Activated CD8-positive, alpha-beta memory T cell treated with anti-CD3 and anti-CD28 coated beads, Interleukin-2, amount 10 ng/mL, durations not matched to agents 7 days and 5 days (primary cell): ENCODE measurements at places on chromosomes 3 and 15. TPM values are rescaled to one million over a fixed set of nuclear protein-coding genes. Genes with fewer than 3 reads are reported as not detected.

Gene UROC1
- total RNA-seq, result not detected

- no peak overlapping the region for H3K27ac ChIP-seq
- no peak overlapping the region for H3K4me3 ChIP-seq
- H3K4me1 ChIP-seq, result peaks cover 7% of the 10 kb centered on the region
- peaks cover 11% of the 10 kb centered on the region for H3K27me3 ChIP-seq
Observed at GRCh38 chr3:190696777-190697501, 165.6 kb downstream of the GMNC start.

- H3K27me3 ChIP-seq, result no peaks in the 10 kb centered on the region
- peaks cover 16% of the 10 kb centered on the region for H3K4me1 ChIP-seq
- peaks cover 4% of the 10 kb centered on the region for H3K36me3 ChIP-seq
Observed at GRCh38 chr3:100001526-100002270, 112.6 kb downstream of the FILIP1L start.

- H3K4me1 ChIP-seq, result peaks cover 84% of the 10 kb centered on the region
- DNase-seq, result no peak
- H3K4me3 ChIP-seq, result peak overlapping the region; percentile 51
- H3K27me3 ChIP-seq, result no peaks in the 10 kb centered on the region
- H3K36me3 ChIP-seq, result peaks cover 27% of the 10 kb centered on the region
Observed at GRCh38 chr15:101189409-101190091, 62.3 kb downstream of the CHSY1 start.

DNA sequence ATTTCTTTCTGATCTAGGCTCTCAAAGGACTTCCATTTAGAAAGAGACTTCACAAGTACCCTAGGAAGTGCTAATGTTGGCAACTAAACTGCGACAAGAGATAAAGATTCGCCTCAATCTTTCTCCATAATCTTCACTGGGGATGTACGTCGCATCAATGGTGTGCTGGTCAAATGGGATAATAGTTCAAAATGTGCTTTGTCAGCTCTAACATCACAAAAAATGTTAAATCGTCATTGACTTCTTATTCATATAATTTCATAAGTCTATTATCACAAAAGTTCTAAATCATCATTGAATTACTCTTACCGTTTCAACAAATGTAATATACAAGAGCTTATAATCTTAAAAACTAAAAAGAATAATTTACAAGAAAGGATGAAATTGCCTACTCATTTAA lies 727.7 kb downstream of the ROBO1 start:
- H3K4me3 ChIP-seq, result no peak overlapping the region
- no peaks in the 10 kb centered on the region for H3K4me1 ChIP-seq
- no peak for DNase-seq
- no peaks in the 10 kb centered on the region for H3K27me3 ChIP-seq

- H3K27me3 ChIP-seq, result no peaks in the 10 kb centered on the region
- no peaks in the 10 kb centered on the region for H3K36me3 ChIP-seq
- no peak overlapping the region for H3K27ac ChIP-seq
- peak; percentile 18 for DNase-seq
Observed at GRCh38 chr3:128278130-128278529, 124.8 kb downstream of the EEFSEC start.

Gene FOXB1
- total RNA-seq, result 1.2 TPM

Gene TP63
- 0.58 TPM for total RNA-seq

- H3K4me3 ChIP-seq, result no peak overlapping the region
- no peak overlapping the region for H3K27ac ChIP-seq
- DNase-seq, result no peak
- peaks cover 2% of the 10 kb centered on the region for H3K4me1 ChIP-seq
Observed at GRCh38 chr15:48596841-48597240, 48.7 kb downstream of the FBN1 start.

GRCh38 chr3:195096484-195097330 lies 174.3 kb downstream of the XXYLT1 start:
- peaks cover 11% of the 10 kb centered on the region for H3K4me1 ChIP-seq
- H3K27me3 ChIP-seq, result no peaks in the 10 kb centered on the region
- no peak overlapping the region for H3K4me3 ChIP-seq
- DNase-seq, result no peak
- no peaks in the 10 kb centered on the region for H3K36me3 ChIP-seq
- no peak overlapping the region for H3K27ac ChIP-seq

Gene ALDH1A2
- total RNA-seq, result 0.82 TPM
